ENCODE measurements at places on chromosomes 1 and 21.

GRCh38 chr1:99176753-99177152 is 87.5 kb upstream of the PLPPR4 start:
- no peak for DNase-seq

- DNase-seq: no peak
Observed at GRCh38 chr21:42319851-42320572, 4.8 kb upstream of the TFF3 start.

GRCh38 chr1:157279138-157279801 is 141.1 kb upstream of the ETV3 start:
- DNase-seq: no peak

DNA sequence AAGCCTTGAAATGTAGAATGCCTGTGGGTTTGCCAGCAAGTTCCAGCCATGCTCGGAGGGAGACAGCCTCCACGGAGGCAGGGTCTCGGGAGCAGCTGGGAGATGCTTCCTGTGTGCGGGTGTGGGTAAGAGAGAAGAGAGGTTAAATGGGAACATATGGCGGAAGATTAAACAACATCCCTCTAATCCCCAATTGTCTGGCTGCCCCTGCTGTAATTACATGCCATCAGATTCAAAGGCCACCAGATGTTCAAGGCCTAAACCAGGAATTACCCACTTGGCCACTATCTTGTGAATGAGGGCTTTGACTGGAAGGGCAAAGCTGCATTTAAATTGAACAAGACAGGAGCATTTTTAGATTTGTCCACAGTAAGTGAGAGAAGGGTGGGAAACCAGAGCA is 81.4 kb upstream of the BACE2 start:
- no peak for DNase-seq

- DNase-seq: no peak
Observed at GRCh38 chr1:153626904-153627714, at the start of gene S100A13. Gene S100A13, minus strand, starts transcription at chr1:153627505. Its CDS starts 1,033 bp downstream, at chr1:153626472.

GRCh38 chr1:167543199-167543990 is 10.2 kb downstream of the CREG1 start:
- DNase-seq: no peak

- DNase-seq: no peak
Observed at GRCh38 chr1:33698361-33699035, 165.4 kb upstream of the HMGB4 start.

GRCh38 chr1:109105881-109106280 is 8.0 kb upstream of the ELAPOR1 start:
- DNase-seq: no peak

DNA sequence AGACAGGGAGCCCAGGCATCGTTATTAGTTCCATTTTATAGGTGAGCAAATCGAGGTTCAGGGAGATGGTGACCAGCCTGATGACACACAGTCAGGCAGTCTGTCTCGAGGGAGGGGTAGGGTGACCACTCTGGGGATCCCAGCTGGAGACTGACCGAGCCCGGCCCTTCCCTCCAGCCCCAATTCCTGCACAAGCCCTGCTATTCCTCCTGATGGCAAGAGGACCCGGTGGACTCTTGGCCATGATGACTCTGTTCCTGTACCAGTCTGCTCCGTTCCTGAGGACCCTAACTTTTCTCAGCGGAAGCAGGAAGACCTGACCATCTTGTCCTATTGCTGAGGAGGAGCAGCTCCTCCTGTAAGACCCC is 391 bp downstream of the AGT start:
- no peak for DNase-seq

- DNase-seq: no peak
Observed at GRCh38 chr1:36771240-36771639, 263.1 kb downstream of the GRIK3 start.

DNA sequence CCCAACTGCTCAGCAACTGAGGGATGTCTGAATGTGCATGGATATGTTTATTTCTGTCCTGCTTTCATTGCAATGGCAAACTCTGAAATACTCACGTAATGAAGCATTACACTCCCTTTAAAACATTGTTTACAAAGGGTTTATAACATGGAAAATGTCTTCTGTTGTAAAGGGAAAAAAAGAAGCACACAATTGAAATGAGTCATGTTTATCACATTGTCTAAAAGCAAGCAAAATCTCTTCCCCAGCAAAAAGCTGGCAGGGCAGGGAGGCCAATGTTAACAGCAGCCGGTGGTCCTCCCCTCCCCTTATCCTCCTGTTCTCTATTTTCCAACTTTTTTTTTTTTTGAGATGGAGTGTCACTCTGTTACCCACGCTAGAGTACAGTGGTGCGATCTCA is 3.9 kb upstream of the EFNA1 start:
- no peak for DNase-seq

DNA sequence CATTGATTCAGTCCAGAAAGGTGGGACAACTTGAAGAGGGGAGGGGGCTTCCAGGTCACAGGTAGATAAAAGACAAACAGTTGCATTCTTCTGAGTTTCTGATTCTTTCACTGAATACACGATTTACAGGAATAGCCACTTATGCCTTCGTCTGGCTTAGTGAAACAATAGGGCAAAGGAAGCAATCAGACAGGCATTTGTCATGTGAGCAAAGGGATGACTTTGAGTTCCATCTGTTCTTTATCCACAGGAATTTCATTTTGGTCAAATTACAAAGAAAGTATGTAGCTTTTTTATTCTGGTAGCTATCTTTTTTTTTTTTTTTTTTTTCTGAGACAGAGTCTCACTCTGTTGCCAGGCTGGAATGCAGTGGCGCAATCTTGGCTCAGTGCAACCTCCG is 202.5 kb downstream of the TTLL7 start:
- no peak for DNase-seq

- no peak for DNase-seq
Observed at GRCh38 chr1:18738617-18739016, 108.0 kb downstream of the PAX7 start.

- DNase-seq: no peak
Observed at GRCh38 chr1:218444588-218444987, 99.5 kb downstream of the TGFB2 start.

DNA sequence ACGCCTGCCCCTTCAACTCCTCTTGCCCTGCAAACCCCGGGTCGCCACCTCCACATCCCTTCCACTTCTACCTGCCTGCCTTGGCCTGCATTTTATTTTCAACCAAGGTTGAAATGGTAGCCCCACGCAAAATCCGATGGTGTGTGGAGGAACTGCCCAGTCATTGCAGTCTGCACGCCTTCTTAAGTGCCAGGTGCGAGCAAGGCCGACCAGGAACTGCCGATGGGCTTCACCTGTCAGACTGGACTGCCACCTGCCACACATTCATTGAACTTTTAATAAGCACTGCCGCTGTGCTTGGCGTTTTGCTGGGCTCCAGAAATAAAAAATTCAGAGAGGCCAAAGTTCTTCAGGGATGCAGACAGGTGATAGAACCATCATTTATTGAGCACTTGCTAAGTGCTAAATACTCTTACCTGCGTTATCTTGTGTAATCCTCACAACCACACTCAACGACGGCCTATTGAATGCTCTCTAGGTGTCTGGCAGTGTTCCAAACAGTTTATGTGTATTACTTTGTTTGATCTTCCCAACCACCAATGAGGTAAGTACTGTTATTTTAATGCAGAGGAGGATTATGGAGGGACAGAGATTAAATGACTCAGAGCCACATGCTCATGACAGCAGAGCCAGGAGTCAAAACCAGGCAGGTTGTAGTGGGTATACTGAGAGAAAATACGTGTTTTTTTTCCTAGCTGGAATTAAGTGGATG is 36.2 kb downstream of the CACHD1 start:
- DNase-seq: peak; percentile 4

GRCh38 chr1:166882893-166883292 is 6.8 kb upstream of the TADA1 start:
- DNase-seq: no peak

DNA sequence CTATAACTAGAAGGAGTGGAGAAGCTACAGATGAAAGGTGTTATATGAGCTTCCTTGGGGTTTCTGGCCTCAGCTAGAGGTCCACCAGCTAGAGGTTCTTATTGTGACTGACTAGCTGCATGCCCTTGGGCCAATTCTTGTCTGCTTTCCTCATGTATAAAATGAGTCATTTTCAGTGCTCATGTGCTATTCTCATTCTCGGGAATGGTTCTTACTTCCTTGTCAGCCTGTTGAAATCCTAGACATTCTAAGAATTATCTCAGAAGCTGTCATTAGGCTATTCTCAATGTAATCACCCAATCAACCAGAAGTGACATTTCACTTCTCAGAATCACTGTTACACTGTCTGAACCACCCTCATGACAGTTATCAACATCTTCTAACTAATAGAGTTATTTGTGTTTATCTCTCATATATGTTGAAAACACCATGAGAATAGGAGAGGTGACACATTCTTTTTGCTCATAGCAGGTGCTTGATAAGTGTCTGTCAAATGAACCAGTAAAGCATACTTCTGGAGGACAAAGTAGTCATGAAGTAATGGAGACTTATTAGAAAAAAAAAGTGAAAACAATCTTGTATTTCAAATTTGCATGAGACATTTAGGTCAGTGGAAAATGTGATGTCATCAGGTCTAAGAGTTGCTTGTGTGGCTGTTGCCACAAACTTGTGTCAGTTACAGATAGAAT is 122.8 kb upstream of the IVNS1ABP start:
- DNase-seq: no peak

Data from stimulated activated CD4-positive, alpha-beta T cell treated with anti-CD3 and anti-CD28 coated beads, Interleukin-12 subunit alpha, Interleukin-12 subunit beta, amount 100 ng/mL, for 4 hours (primary cell).